ENCODE measurements at places on chromosomes 2 and 18.

GRCh38 chr2:26533661-26534060 is 55.7 kb upstream of the OTOF start:
- no peak for DNase-seq

- no peak for DNase-seq
Observed at GRCh38 chr2:203908066-203908796, 28.3 kb upstream of the ICOS start.

DNA sequence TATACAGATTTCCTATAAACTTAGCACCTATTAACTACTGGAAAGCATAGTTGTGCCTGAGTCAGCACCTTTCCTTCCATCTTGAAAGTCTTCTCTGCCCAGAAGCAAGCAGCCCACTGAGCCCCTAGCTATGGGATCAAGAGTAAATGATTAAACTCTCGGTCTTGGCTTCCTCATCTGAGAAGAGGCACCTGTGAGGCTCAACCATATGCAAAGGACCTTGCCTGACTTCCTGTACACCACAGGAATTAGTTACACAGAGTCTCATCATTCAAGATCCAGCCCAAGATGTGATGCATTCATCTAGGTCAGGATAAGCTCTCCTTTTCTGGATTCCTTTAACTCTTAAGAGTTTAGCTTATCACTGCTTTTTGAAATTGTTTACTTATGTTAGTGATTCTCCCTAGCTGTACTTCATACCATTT is 96.0 kb downstream of the CDH2 start:
- no peak for DNase-seq

DNA sequence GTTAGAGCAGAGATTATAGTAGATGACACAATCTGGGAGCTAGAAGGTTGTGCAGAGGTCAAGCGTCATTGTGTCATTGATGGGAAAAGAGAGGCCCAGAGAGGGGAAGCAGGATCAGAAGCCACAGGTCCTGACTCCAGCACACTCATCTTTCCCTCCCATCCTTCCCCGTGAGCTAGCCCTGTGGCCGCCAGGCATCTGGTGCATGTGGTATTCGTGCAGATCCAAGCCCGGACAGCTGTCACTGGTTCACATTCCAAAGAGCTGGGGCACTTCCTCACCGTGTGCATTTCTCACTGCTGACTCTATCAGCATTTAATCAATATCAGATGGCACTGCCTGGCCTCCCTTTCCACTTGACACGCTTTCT is 94.1 kb upstream of the THOC1 start:
- DNase-seq: no peak
